Naive thymus-derived CD4-positive, alpha-beta T cell (primary cell): ENCODE measurements at places on chromosomes 1 and 21. TPM values are rescaled to one million over a fixed set of nuclear protein-coding genes. Genes with fewer than 3 reads are reported as not detected.

- no peak for DNase-seq
These were observed 425 bp upstream of the TADA1 start for GRCh38 chr1:166876540-166876838.

GRCh38 chr21:40335704-40336103 is 468.5 kb downstream of the PCP4 start:
- no peak for DNase-seq

- DNase-seq = no peak
These were observed 20.9 kb downstream of the GADD45A start for GRCh38 chr1:67705735-67706453.

DNA sequence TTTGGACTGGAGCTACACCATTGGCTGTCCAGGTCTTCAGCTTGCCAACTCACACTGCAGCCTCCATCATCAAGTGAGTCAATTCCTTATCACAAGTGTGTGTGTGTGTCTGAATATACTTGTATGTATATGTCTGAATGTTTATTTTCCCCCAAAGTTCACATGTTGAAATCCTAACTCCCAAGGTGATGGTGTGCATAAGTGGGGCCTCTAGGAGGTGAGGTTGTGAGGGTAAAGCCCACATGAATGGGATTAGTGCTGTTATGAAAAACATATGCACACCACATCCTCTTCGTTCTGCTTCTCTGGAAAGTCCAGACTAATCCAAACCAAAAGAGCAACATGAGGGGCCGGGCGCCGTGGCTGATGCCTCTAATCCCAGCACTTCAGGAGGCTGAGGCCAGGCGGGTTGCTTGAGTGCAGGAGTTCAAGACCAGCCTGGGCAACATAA is 48.7 kb upstream of the LBR start:
- DNase-seq = no peak

- no peak for DNase-seq
These were observed 70.1 kb downstream of the EPHB2 start for GRCh38 chr1:22780696-22781095.

The OPTC gene
- not detected for total RNA-seq

GRCh38 chr1:42557230-42557851 is 94.3 kb downstream of the CCDC30 start:
- no peak for DNase-seq

- DNase-seq = peak; percentile 72
These were observed 78.0 kb downstream of the STUM start for GRCh38 chr1:226626577-226626956.

The PGBD5 gene
- not detected for total RNA-seq

DNA sequence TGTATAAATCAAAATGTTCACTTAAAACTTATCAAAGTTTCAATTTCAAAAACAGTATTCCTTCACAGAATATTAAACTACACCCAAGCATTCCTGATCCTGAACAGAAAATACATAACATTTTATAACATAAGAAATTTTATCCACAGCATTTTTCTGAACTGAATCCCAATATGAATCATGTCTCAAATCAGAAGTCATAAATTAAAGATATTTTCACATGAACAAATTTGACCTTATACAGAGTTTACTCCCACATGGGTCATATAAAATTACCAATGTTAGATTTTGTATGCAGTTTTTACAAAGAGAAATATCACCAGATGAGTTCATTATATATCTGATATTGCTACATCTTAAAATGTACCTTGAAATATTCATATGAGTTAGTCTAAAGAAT is 48.6 kb upstream of the ASPM start:
- no peak for DNase-seq

- DNase-seq = no peak
These were observed 23.1 kb upstream of the CLCA4 start for GRCh38 chr1:86523670-86524354.

The ROR1 gene
- total RNA-seq = 0.22 TPM

GRCh38 chr1:109874445-109874844 is 36.2 kb upstream of the CSF1 start:
- no peak for DNase-seq

DNA sequence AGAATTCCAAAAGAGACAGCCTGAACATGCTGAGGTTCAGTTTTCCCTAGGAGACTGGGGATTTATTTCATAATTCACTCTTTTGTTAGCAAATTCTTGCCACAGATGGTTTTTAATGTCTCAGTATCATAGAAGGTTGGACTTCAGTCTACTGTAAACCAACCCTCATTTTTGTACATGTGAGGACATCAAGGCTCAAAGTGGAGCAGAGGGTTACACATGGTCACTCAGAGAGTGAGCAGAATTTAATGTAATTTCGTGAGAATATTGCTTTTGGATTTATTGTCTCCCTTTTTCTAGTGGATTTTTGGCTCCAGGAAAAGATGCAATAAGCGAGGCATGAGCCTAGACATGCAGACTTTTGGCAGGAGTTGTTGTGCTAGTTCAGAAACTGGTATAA is 210.8 kb upstream of the JUN start:
- DNase-seq = no peak

DNA sequence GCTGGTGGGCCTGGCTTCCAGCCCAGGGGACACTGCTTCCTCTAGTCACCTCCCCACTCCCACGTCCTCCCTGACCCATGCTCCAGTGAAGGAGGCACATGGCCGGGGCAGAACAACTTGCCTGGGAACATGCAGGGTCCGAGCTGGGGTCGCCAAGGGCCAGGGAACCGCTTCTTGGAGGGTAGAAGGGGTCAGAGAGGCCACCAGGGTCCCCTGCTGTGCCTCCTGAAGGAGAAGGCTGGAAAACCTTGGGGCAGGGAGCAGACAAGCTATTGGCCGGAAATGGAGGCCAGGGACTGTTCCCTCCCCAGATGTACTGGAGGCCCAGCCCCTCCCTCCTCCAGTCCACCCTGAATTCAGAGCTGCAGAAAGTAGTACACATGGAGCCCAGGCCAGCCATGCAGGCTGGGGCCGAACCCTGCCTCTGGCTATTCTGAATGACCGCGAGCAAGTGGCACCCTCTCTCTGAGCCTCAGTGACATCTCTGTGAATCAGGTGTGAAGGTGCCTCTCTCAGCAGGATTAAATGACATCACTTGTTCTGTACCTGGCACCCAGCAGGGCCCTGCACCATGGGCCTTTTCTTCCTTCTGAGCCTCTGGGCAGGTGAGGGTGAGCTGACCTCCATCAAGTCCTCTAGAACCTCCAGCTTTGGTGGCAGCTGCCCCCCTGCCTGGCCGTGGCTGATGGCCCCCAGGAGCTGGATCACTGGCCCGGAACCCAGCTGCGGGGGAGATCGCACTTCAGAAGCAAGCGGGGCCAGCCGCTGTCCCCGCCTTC is 15.7 kb downstream of the SPOCD1 start:
- no peak for DNase-seq

The PKNOX1 gene
- 24.1 and 24.7 TPM in 2 replicates for total RNA-seq

DNA sequence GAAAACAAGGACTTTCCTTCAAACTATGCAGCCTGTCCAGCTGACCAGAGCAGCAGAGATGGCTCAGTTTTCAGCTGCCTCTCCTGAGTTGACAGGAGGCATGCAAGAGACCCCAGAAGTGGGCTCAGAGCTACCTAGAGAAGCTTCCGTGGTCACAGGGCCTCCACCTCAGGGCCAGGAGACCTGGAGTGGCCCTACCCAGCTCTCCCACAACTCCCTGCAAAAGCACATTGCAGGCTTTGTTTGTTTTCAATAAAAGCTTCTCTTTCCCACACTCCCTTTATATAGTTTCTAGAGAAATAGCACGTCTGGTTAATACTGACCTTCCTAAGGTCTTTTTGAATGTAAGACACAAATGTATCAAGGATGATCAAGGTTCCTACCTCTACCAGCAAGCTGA is 40.1 kb downstream of the RRAGC start:
- DNase-seq = no peak

GRCh38 chr1:18630511-18631495 is at the start of gene PAX7:
PAX7 (plus strand) TSS chr1:18630846; CDS start chr1:18631604, 758 bp downstream.
- DNase-seq = no peak

DNA sequence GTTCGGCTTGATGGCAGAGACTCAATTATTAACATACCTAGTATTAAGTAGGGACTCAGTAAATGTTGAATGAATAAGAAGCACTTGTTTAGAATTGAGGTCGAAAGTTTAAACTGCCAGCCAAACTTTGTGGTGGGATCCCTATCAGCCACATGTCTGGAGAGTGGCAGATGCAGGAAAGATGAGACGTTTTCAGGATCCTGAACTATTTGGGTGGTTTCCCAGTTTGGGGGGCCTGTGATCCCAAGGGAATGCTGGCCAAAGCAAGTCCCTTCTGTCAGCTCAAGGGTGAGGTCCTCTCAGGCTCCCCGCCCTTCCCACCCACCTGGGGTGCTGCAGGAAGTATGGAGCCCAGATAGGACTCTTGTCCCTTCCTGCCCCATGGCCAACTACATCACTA is 38.6 kb downstream of the KCNC4 start:
- DNase-seq = no peak

DNA sequence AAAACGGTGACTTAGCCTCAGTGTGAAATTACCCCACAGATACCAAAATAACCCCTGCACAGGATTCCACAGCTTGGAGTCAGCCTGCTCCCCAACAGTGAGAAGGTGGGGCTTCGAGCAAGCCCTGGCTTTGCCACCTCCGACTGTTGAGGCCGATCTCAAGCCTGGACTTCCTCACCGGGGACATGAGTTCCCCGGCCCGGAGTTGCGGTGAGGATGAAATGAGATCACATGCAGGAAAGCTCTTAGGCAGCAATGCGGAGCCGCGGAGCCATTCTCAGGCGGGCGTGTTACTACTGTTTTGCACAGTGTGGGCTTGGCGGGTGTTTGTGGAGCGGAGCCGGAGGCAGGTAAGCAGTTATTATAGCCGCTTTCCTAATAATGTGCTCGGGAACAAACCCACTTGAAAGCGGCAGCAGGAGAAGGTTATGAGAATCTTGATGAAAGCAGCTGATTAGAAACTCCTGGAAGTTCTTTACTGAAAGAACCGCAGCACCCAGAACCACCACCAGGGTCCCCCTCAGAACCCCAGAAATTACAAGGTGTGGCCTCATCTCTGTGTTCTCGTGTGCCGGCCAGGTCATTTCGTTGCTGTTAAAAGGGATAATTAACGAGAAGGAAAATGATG is 3.9 kb upstream of the CLSTN1 start:
- DNase-seq = no peak

DNA sequence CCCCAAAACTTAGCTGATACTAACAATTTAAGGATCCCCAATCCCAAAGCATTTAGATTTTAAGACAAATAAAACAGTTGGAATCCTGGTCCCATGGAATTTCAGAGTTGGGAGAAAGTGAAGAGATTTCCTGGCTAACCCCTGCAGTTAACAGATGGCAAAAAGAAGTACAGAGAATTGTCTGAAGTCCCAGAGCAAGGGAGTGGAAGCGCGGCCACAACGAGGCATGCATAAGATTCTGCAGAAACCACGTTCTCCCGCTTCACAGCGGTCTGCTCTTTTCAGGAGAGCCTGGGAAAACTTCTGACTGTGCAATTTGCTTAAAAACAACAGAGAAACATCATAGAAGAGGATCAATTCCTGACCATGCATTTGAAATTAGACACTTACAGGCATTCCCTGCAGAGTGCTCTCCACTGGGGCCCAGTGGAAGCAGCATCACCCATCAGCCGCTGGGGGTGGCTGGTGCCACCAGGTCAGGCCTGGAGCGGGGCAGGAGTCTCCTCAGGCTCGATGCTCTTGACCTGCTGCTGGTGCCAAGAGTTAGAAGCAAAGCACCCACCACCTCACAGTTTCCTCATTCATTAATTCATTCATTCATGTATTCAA is 226.7 kb upstream of the POU3F1 start:
- no peak for DNase-seq

- no peak for DNase-seq
These were observed 22.6 kb upstream of the ADARB1 start for GRCh38 chr21:45051580-45052434.

The CSF3R gene
- total RNA-seq = 1.3 TPM

GRCh38 chr1:14957375-14958098 is 196.0 kb upstream of the TMEM51 start:
- no peak for DNase-seq

The ADCY10 gene
- total RNA-seq = 0.66 TPM

DNA sequence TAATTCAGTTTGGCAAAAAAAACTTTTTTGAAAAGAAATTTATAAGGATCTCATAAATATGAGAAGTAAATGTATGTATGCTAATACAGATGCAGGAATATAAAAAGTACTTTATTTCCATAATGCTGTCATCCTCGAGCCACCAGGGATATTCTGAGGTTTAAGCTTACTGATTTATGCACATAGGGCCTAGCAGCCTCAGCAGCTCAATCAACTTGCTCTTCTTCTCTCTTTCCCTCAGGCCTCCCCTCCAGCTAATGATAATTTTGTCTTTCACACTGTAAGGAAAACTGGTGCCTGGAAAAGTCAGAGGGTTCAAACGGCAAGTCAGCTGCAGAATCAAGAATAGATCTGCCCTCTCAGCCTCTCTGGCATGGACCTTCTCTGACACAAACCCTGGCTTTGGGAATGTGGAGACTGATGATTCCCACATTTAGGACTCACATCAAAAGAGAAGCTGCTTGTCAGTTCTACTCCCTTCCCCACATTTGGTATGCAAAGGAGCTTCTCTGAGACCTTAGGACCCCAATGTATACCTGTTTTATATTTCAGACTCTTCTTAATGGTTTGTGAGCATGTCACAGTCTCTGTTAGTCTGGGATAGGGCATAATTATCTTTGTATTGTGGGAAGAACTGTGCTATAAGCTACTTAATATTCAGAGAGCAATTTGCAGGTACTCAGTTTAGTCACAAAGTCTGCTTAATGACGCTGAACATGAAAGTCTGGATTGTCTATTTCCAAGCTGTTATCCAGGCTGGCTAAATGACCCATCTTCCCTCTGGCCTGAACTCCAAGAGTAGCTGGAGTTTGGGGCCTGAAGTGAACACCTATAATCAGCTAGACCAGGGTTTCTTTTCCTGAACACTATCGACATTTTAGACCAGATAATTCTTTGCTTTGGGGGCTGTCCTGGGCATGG is 52.1 kb upstream of the DIPK1A start:
- no peak for DNase-seq

The UBL4B gene
- not detected for total RNA-seq

- no peak for DNase-seq
These were observed 32.5 kb upstream of the FHAD1 start for GRCh38 chr1:15214527-15214926.

DNA sequence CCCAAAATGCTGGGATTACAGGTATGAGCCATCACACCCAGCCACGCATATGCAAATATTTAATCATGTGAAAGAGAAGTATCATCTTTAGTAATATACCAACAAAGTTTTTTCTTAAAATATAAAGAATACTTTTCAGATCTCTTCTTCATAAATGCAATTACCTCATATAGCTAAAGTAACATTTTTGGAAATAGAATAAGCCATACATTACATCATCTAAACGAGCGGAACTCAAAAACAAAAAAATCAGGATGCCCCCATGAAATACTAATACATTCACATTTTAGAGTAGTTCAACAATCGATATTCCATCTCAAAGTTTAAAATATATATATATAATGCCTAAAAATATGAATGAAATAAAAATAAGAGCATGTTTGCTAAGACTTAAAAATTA is 4.7 kb downstream of the NDC1 start:
- no peak for DNase-seq

DNA sequence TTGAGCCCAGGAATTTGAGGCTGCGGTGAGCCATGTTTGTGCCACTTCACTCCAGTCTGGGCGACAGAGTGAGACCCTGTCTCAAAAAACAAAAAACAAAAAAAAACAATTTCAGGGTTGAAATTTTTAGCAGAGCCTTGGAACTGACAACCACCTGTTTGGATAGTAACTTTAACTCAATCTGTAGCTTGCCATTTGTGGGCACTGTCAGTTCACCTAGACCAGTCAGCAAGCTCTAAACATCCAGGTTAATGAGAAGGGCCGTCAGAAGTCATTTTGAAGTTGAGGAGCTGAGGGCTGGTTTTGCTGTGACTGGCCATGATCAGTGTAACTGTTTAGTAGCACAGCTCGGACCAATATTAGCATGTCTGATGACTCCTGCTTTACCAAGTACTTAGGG is 8.4 kb downstream of the TRAPPC10 start:
- DNase-seq = no peak

The SLC6A17 gene
- total RNA-seq = not detected
